ENCODE measurements at places on chromosomes 1 and 21. TPM values are rescaled to one million over a fixed set of nuclear protein-coding genes. Genes with fewer than 3 reads are reported as not detected.

The FNBP1L gene
- polyA plus RNA-seq, result 13.1 TPM

The TTC22 gene
- polyA plus RNA-seq, result 4.4 TPM

The TCHH gene
- polyA plus RNA-seq, result 1.4 TPM

The SMAP2 gene
- polyA plus RNA-seq, result 251 TPM

The ASCL5 gene
- polyA plus RNA-seq, result 0.14 TPM

The UTS2 gene
- polyA plus RNA-seq, result 6.6 TPM

The YIPF1 gene
- polyA plus RNA-seq, result 29.6 TPM

The GPBP1L1 gene
- polyA plus RNA-seq, result 92.3 TPM
